NCI-H2081 (cell line): ENCODE measurements at places on chromosomes 7 and 10.

GRCh38 chr7:34191162-34191561, 285.8 kb downstream of the BMPER start:
- no peak for DNase-seq

GRCh38 chr10:73941300-73941699, 30.4 kb downstream of the PLAU start:
- no peak for DNase-seq

GRCh38 chr7:35550831-35551230, 144.1 kb downstream of the HERPUD2 start:
- DNase-seq = no peak

GRCh38 chr7:116710764-116711452, 38.9 kb downstream of the MET start:
- DNase-seq = peak; percentile 76

- DNase-seq = no peak
Observed at GRCh38 chr7:64873155-64873500, 29.9 kb upstream of the ZNF273 start.

DNA sequence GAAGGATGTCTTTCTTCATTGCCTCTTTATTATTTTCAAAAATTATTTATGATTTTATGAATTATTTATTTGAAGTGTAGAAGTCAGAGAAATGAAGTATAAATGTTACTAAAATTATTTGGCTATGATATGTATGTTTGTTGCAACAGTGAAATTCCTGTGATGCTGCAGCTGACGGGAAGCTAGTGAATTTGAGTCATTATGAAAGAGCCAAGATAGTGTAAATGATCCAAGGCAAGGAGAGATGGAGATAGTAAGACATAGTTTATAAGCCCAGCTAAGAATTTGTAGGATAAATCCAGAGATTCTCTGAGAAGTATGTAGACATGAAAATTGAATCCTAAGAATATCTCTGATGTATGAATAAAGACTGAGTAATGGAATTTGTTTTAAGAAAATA, 30.8 kb downstream of the CASD1 start:
- no peak for DNase-seq
